ENCODE measurements at places on chromosomes 4 and X.
A peak's percentile ranks its signal among the peaks of the same experiment; 100 is the strongest.

DNA sequence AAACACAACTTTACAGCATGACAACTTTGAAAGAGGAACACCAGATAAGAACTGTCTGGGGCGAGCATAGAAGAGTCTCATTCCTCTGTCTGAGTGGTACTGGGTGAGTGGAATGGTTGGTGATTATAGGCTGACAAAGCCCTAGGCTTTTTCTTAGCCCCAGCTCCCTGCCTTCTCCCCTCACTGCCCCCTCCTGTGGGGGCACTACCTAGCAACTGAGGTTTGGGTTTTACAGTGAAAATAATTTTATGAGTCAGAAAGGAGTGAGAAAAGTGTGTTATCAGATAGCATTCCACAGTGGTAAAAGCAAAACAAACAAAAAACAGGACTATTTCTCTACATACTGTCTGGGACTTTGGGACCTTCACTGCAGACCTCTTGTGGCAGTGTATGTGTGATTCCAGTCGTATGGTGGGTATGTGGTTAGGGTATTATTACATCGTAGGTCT, 10.5 kb upstream of the TMEM165 start:
- DNase-seq, result no peak

- DNase-seq, result no peak
These were observed 419 bp downstream of the ADD1 start for GRCh38 chr4:2843941-2844584.

DNA sequence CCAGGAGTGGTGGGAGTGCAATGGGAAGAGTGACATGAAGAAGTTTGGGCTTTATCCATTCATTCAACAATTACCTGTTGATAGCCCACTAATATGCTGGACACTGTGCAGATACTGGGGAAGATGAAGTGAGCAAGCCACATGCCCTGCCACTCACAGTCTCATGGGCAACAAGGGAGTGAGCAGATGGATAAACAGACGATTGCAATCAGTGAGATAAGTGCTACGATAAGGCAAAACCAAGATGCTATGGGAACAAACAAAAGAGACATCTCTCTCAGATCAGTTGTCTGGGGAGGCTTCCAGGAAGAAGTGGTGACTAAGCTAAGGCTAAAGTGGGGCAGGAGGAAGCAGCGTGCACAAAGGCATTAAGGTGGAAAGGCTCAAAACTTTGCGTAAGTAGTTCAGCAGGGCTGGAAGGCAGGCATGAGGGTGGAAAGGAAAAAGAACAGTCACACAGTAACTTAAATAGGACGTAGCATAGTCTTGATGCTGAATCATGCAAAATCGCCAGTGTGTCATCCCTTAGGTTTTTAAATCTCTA, 31.7 kb downstream of the GAB3 start:
- DNase-seq, result no peak

DNA sequence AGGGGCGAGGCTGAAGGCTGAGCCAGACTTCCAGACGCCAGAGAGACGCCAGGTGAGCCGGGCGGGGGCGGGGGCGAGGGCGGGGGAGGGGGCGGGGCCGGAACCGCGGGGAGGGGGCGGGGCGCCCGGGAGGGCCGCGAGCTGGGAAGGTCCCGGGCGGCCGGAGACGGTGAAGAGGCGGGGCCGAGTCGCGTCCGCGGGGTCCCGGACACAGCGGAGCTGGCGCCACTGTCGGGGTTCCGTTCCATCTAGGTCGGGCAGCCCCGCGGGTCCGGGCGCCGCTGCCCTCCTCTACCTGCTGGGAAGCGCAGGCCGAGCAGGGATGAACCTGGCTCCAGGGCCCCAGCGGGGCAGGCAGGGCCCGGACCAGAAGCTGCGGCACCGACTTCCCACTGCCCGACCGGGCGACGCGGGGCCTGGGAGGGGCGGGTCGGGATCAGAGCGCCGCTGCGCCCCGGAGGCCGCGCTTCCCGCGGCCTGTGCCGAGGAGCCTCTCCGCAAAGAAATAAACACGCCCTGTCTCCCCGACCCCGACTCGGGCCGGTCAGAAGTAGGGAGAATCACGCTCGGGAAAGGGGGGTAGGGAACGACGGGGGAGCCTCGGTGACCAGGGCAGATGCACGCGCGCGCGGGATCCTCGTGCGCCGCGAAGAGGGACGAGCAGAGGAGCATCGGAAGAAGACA, 10.6 kb downstream of the HMX1 start:
- no peak for DNase-seq

GRCh38 chr4:10354225-10354624, 103.0 kb downstream of the ZNF518B start:
- no peak for DNase-seq

DNA sequence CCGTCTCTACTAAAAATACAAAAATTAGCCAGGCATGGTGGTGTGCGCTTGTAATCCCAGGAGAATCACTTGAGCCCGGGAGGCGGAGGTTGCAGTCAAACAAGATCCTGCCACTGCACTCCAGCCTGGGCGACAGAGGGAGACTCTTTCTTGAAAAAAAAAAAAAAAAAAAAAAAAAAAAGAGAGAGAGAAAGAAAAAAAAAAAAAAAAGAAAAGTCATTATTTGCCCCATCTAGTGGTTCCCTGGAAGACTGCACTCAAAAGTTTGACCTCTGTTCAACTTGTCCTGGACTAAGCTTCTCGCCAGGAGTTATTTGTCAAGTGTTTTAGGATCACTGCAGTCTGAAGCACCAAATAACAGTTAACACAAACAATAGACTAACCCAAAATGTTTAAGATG, 45.3 kb upstream of the KCTD8 start:
- no peak for DNase-seq

- DNase-seq, result no peak
These were observed 39.4 kb downstream of the ERVMER34-1 start for GRCh38 chr4:52711834-52712250.

DNA sequence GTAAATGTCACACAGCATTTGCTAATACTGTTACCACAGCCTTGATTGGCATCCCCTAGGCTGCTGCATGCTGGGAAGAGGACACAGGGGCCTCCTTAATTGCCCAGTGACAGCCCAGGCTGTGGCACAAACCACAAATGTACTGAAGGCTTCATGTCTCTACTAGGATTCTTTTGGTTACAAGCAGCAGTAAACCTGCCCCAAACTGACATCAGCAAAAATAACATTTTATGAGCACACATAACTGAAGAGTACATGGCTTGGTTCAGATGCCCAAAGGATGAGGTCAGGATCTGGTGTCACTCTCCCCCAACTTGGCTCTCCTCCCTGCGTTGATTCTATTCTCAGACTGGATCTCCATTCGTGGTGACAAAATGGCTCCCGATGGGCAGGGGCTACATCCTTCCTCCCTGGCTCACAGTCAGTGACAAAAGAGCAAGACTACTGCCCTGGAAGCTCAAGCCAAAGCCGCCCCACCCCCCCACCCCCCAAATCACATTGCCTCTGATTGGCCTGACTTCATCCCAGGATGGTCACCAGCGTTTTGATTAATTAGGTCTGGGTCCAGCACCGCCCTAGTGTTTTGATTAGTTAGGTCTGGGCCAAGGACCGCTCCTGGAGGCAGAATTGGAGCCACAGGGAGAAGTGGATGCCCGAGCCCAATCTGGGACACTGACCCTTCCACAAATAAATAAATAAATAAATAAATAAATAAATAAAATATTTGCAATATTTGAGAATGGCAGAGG, 180.5 kb upstream of the RBPJ start:
- no peak for DNase-seq

GRCh38 chr4:56821381-56822243, at the start of gene SPINK2:
TSS of gene SPINK2 (minus strand) at chr4:56821701. CDS start at chr4:56821662, 39 bp downstream.
- peak; percentile 32 for DNase-seq

GRCh38 chr4:30719454-30720020, 632 bp upstream of the PCDH7 start:
- no peak for DNase-seq

Data from central memory CD8-positive, alpha-beta T cell (primary cell).